ENCODE measurements at places on chromosomes 13 and 19.

GRCh38 chr19:38068826-38069225 is 155.2 kb downstream of the DPF1 start:
- no peak for DNase-seq

GRCh38 chr13:98189841-98190505 is 12.9 kb upstream of the RNF113B start:
- DNase-seq = peak; percentile 52

DNA sequence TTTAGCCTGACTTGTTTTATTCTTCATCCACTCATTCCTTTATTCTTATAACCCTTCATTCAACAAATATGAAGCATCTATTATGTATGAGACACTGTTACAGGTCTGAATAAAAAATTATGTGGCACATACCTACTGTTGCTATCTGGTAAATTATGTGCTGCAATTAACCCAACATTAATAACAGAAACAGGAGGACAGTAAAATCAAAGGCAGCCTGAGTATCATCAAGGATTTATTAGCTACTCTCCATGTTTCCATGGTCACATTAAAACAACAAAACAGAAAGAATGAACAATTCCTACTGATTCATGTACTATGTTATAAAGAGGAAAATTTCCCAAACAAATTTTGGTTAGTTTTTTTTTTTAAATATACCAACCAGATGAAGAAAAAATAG is 43.9 kb downstream of the RAP2A start:
- peak; percentile 55 for DNase-seq

- no peak for DNase-seq
Observed at GRCh38 chr13:41512441-41512840, 55.1 kb downstream of the RGCC start.

- peak; percentile 62 for DNase-seq
Observed at GRCh38 chr13:21673789-21674489, 3.1 kb downstream of the FGF9 start.

GRCh38 chr19:51345076-51345620 is 3.2 kb upstream of the VSIG10L start:
- no peak for DNase-seq

GRCh38 chr13:75871059-75871458 is 234.9 kb downstream of the LMO7 start:
- DNase-seq = no peak

DNA sequence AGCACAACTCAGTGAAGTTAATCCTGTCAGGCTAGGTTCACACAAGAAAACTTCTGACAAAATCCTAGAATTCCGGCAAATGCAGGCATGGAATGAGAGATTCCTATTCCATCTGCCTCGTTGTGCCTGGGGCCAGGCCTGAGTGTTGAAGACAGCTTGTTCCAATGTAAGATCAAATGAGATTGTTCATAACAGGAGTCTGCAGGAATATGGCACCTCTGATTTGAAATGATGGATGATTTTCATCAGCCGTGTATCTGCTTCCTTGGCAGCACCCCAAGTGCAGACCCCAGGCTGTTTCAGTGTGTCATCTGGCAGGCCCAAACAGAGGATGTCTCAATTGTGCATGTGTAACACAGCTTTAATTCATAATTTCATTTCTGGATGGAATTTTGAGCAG is 35.3 kb upstream of the SACS start:
- DNase-seq = no peak

- peak; percentile 100 for DNase-seq
Observed at GRCh38 chr19:3035542-3036118, 6.5 kb upstream of the TLE2 start.

- no peak for DNase-seq
Observed at GRCh38 chr19:4556597-4557127, 2.8 kb downstream of the SEMA6B start.

- no peak for DNase-seq
Observed at GRCh38 chr13:75137911-75138571, 343.9 kb downstream of the TBC1D4 start.

- DNase-seq = no peak
Observed at GRCh38 chr13:42794577-42795275, 13.3 kb downstream of the FAM216B start.

DNA sequence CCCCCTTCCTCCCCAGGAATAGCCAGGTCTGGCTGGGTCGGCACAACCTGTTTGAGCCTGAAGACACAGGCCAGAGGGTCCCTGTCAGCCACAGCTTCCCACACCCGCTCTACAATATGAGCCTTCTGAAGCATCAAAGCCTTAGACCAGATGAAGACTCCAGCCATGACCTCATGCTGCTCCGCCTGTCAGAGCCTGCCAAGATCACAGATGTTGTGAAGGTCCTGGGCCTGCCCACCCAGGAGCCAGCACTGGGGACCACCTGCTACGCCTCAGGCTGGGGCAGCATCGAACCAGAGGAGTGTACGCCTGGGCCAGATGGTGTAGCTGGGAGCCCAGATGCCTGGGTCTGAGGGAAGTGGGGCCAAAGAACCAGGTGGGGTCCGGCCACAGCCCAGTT is 3.2 kb downstream of the KLK2 start:
- no peak for DNase-seq

DNA sequence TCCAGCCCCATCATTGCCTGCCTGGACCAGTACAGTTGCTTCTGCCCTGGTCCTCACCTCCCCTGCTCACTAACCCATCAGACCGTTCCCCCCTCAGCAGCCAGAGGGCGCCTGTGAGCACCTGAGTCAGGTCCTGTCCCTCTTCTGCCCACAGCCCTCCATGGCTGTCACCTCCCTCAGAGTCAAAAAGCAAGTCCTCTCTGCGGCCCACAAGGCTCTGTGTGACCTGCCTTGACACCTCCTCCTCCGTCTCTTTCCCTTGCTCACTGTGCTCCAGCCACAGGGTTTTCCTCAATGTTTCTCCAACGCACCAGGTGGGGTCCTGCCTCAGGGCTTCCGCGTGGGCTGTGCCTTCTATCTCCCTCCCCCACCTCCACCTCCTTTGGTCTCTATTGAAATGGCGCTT is 29.4 kb upstream of the PTPRS start:
- DNase-seq = peak; percentile 19

DNA sequence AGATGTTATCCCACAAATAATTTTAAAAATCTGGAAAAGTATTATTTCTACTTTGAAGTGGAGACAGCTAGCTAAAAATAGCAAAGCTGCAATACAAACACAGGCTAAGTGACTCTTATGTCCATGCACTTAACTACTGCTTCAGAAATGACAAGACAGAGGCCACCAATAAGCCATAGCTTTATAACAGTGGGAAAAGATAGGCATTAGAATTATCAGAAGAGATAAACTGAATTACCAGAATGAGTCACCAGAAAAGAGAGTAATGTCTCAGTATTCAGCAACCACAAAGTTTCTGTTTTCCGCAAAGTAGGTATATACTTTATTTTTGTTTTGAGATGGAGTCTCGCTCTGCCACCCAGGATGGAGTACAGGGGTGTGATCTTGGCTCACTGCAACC is 17.1 kb downstream of the CLN5 start:
- DNase-seq = no peak

- DNase-seq = no peak
Observed at GRCh38 chr13:49424011-49424560, 19.8 kb downstream of the CAB39L start.

DNA sequence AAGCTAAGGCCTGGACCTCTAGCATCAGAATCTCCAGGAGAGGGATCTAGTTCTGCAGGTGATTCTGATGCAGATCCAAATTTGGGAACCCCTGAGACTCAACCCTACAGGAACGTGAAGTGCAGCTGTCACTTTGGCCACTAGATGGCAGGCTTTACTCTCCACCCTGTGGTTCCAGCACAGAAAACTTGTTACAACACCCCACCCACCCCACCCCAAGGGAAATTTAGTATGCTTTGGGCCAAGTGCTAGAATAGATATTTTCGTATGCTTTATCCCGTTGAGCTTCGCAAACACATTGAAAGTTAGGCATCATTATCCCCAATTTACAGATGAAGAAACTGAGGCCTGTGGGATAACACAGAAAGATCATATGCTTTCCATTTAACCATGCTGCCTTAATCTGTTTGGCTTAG is 232.0 kb downstream of the B3GLCT start:
- peak; percentile 46 for DNase-seq

DNA sequence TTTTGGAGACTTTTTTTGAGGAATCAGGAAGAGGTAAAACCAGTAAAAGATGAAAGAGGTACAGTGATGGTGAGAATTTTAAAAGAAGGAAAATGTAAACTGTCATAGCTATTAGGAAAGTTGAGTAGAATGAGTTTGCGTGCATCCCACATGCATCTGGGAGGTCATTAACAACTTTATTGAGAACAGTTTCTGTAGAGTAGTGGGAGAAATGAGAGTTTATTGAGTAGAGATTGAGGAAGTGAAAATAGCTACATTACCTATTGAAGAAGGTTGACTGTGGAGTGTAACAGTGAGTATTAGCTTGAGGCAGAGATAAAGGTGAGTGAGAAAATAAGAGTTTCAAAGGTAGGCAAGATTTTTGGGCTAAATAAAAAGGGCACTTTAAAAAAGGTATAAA is 38.7 kb downstream of the BRCA2 start:
- DNase-seq = no peak

DNA sequence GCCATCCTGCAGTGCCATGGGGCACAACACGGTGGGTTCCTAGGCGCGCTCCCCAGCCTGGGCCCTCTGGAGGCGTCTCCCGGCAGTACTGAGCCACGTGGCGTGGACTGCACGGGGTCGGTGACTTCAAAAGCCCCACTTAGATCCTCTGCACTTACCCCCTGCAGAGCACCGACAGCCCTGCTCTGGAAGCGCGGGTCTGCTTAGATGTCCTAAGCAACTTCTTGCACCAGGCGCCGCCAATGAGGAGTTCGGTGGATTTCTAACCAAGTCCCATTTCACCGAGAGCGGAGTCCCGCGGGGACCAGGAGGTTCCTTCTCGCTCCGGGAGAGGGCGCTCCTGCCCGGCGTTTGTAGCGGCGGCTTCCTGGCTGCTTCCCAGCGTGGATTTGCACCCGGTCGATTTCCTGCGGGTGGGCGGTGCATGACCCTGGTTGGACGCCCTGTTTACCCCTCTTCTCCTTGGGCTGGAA is 25.2 kb upstream of the ZNF845 start:
- DNase-seq = peak; percentile 54

DNA sequence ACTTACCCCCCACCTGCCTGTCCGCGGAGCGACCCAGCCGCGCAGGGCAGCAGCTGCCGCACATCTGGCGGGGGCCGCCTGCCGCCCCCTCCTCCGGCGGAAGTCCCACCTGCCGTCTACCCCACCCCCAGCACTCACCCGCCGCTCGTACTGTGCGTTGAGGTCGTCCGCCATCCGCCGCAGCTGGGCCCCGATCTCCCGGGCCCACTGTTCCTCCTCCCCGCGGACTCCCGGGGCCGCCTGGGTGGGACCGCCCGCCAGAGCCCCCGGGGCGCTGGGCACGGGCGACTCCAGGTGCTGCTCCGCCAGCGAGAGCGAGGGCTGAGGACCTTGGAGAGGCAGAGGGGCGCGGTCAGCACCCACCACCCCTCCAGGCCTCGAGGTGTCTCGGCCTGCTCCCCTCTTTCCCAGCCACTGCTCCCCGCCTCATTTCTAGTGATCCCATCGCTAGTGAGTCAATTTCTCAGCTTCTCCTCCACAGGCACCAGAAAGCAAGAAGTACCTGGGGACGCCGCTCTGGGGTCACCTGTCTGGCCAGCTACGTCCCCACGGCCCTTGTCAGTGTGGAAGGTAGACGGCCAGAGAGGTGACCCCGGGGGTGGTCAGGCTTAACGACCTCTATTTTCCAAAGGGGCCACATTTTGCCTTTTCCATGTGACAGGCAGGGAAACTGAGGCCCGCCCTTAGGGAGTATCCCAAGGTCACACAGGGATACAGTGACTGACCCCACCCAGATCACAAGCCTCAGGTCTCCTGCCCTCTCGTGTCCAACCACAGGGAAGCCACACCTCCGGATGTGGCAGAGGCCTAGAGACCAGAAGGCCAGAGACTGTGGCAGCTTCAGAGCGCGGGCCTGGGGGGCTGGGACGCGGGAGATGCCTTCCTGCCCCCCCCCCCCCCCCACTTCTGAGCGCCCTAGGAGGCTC is 4.3 kb downstream of the BBC3 start:
- DNase-seq = peak; percentile 45

- no peak for DNase-seq
Observed at GRCh38 chr19:18742324-18742723, 48.8 kb downstream of the COMP start.

GRCh38 chr19:46134527-46134926 is 10.0 kb upstream of the IGFL3 start:
- peak; percentile 33 for DNase-seq

DNA sequence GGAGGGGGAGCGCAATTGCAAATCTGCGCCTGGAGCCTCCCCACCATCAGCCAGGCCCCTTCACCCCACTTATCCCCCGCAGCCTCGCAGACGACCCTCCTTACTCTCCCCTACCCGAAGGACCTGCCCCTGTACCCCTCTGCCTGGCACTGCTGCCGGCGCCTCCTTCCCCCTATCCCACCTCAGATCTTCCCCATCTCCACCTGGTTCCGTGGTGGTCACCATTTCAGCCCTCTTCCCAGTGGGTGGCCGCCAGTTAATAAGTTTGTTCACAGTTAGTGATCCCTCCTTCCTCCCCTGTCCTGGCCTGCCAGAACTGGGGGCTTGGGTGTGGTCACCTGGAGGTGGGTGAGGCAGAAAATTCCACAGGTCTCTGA is 397 bp downstream of the SLC44A2 start:
- no peak for DNase-seq

GRCh38 chr19:43471091-43471490 is 5.7 kb upstream of the LYPD3 start:
- peak; percentile 27 for DNase-seq

DNA sequence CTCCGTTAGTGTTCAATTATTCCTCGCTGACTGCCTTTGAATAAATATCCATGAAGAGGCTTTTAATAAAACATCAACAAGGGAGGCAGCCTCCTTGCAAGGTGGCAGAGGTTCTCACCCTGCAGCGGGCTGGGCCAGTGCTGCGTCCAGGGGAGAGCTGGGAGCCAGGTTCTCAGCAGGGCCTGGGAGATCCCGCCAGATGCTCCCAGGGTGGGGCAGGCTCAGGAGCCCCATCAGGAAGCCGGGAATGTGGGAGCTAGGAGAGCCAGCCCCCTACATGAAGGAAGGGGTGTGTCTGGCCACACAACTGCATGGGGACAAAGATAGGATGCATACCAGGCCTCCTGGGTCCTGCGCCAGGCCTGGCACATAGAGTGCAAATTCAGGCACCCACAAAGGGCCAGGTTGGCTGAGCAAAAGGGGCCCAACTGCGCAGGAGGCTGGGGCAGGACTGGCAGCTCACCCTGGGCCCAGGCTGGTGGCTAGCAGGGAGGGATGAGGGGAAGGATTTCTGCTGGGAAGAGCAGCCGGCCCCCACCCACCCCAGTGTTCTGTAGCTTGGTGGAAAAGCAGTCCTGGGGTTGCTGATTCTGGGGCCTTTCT is 22.8 kb downstream of the VSTM2B start:
- DNase-seq = no peak

DNA sequence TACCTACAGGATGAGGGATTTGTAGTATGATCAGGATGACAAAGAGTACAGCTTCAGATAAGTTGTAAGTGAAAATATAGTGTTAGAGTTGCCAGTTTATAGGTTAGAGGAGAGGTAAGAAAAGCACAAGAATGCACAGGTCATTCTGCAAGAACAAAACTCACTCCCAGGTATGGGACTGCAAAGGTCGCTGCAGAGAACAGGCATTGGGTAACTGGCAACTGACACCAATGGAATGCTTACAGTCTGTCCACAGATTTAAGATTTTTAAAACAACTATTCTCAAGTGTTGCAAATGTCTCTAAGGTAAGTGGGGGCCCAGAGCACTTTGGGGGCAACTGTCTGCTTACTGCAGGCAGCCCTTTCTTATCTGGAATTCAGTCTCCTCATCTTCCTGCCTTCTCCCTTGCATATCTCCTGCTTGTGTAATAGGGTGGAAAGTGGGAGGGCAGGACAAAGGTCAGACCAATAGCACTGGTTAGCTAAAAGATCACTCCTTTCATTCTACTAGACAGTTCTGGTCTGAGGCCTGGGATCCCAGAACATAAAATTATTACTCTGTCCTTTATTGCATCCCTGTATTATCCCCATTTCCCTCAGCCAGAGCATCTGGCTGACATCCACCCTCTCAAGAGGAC is 42.3 kb upstream of the ZNF726 start:
- DNase-seq = no peak

Data from lung (tissue), 17 donors.